ENCODE measurements at places on chromosomes 3 and 15.

DNA sequence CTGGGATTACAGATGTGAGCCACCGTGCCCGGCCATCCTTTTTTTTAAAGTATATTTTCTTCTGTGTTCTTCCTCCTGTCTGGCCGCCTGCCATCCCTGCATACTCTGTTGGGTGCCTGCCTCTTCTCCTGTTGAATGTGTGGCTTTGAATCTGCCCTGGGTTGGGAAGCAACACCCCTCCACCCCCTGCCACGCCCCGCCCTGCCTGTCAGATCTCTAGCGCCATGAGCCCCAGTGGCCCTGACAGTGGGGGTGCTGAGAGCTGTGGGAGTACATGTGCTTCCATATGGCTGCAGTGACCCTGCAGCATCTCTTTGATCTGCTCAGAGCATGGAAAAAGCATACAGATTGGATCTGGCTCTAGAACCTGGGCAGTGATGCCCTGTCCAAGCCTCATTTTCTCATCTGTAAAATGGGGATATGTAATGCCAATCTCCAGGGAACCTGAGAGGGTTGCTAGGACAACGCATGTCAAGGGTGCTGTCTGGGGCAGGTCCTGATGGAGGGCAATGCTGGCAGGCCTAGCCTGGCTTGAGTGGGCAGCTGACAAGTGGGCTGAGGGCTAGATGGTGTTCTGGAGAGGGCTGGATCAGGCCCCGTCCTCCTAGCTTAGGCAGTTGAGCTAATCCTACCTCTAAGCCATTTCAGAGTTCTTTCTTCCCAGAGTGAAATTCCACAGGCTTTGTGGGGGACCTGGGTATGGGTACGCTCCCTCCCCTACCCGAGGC is 23.9 kb downstream of the CCDC13 start:
- no peak overlapping the region for H3K27ac ChIP-seq
- H3K4me1 ChIP-seq = peaks cover 20% of the 10 kb centered on the region
- no peak overlapping the region for H3K4me3 ChIP-seq
- no peaks in the 10 kb centered on the region for H3K36me3 ChIP-seq
- no peaks in the 10 kb centered on the region for H3K27me3 ChIP-seq

DNA sequence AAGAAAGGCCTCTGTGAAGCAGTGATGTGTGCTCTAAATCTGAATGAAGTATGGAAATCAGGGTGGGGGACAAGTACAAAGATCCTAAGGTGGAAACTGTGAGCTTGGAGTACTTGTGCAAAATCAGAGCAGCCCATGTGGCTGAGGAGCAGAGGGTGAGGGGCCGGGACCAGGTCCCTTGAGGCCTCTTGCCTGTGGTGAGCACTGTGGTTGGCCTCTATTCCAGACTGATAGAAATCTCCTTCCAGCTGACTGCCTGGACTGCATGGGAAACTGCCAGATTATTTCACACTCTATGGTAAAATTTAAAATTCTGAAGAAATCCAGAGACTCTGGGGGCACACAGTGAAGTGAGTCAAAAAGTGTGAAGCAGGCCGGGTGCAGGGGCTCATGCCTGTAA is 81.4 kb downstream of the TM4SF4 start:
- H3K4me1 ChIP-seq = no peaks in the 10 kb centered on the region
- H3K27ac ChIP-seq = no peak overlapping the region
- DNase-seq = no peak

- no peak for DNase-seq
- H3K4me3 ChIP-seq = no peak overlapping the region
- H3K27ac ChIP-seq = no peak overlapping the region
- no peaks in the 10 kb centered on the region for H3K36me3 ChIP-seq
- H3K4me1 ChIP-seq = no peaks in the 10 kb centered on the region
Measured at GRCh38 chr3:124246949-124247348, 255.0 kb upstream of the ROPN1 start.

DNA sequence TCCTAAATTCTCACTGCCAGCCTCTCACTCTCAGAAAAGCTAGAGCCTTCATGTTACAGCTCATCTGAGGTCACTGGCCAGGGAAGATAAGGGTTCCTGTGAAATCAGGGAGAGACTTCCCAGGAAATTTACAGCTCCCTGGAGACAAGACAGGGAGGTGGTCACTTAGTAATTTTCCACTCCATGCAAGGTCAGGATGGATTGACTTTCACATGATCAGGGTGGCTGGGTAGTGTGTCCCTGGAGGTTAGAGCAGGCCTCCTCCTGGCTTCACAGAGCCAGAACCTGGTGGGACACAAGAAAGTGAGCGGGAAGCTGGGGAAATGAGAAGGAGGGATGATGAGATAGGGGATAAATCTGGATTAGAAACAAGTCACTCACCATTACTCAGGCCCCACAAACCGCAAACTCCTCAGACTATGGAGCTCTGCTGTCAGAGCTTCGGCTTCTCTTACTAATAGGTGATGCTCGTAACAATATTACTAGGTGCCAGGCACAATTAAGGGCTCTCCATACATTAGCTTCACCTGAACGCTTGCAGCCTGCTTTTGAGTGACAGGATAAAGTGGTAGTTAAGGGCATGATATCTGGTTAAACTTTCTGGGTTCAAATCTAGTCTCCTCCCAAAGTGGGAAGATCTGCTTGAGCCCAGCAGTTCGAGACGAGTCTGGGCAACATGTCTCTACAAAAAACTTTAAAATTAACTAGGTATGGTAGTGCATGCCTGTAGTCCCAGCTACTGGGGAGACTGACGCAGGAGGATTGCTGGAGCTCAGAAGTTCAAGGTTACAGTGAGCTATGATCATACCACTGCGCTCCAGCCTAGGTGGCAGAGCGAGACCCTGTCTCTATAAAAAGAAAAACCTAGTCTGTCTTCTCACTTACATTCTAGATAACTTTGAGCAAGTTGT is 24.9 kb downstream of the DUOX2 start:
- H3K4me1 ChIP-seq = no peaks in the 10 kb centered on the region
- DNase-seq = no peak
- peaks cover 32% of the 10 kb centered on the region for H3K27me3 ChIP-seq
- H3K4me3 ChIP-seq = no peak overlapping the region
- no peaks in the 10 kb centered on the region for H3K36me3 ChIP-seq

DNA sequence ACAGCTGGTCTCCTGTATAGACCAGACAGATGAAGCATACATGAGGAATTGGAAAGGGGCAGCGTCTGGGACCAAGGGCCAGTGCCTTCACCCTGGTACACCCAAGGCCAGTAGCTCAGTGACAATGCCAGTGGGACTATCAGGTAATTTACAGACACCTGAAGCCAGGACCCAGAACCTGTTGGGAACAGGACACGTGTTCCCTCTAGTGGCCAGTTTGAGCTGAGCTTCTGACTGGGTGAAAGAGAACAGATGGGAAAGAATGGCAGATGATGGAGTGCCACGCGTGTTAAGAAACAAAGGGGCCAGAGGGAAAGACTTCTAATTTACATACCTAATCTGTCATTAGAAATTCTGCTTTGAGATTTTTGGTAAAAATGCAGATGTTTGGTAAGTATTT is 5.1 kb upstream of the SLC25A38 start:
- no peaks in the 10 kb centered on the region for H3K27me3 ChIP-seq
- H3K36me3 ChIP-seq = no peaks in the 10 kb centered on the region
- peaks cover 3% of the 10 kb centered on the region for H3K4me1 ChIP-seq
- no peak overlapping the region for H3K27ac ChIP-seq

GRCh38 chr3:165746874-165747273 is 90.3 kb downstream of the BCHE start:
- no peaks in the 10 kb centered on the region for H3K36me3 ChIP-seq
- no peak for DNase-seq
- H3K4me3 ChIP-seq = no peak overlapping the region
- H3K4me1 ChIP-seq = no peaks in the 10 kb centered on the region

Measured in naive thymus-derived CD8-positive, alpha-beta T cell (primary cell).